Foreskin fibroblast (primary cell): ENCODE measurements at places on chromosomes 13 and 19.
A peak's percentile ranks its signal among the peaks of the same experiment; 100 is the strongest.

DNA sequence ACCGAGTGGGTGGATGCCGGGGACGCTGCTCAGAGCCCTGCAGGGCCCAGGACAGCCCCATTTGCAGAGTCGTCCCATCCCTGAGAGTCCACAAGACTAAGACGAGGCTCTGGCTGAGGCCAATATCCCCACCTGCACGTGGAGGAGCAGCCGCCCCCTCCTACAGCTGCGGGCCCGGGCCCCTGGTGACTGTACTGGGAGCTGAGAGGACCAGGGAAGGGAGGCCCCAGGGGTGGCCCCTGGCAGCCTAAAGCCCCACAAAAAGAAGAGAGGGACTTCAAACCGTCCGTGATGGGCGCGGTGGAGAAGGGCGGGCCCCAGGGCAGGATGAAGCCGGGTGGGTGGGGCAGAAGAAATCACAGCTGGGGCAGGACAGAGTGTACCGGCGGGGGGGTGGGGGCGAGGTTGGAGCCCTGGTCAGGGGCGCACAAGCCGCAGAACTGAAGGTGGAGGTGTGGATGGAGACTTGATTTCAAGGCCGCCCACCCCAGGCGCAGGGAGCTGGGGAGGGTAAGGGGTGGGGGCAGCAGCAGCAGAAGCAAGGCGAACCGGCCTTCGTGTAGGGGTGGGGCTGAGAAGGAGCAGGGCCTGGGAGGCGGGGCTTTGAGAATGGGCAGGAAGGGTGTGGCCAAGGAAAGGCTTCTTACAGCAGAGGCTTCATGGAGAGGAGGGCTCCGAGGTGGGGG, 12.9 kb downstream of the CFD start:
- DNase-seq = peak; percentile 22

- peak; percentile 62 for DNase-seq
Measured at GRCh38 chr19:13012690-13013608, 17.7 kb downstream of the NFIX start.

DNA sequence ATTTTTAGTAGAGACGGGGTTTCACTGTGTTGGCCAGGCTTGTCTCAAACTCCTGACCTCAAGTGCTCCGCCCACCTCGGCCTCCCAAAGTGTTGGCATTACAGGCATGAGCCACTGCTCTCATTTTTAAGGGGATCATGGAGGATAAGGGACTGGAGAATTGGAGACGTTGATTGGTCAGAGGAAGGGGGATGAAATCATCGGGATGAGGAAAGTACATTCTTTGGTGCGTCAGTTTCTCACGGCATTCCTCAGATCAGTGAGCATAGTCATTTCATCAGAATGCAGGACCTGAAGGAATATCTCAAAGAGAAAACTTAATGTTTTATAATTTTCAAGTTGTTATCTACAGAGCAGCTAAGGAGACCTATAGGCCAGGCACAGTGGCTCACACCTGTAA, 14.0 kb downstream of the ZNF114 start:
- peak; percentile 64 for DNase-seq

GRCh38 chr13:31046711-31047279, 114.3 kb downstream of the TEX26 start:
- peak; percentile 58 for DNase-seq

GRCh38 chr13:27043013-27043412, 128.6 kb downstream of the USP12 start:
- peak; percentile 98 for DNase-seq

- DNase-seq = no peak
Measured at GRCh38 chr19:13764821-13765394, 586 bp downstream of the MRI1 start.

DNA sequence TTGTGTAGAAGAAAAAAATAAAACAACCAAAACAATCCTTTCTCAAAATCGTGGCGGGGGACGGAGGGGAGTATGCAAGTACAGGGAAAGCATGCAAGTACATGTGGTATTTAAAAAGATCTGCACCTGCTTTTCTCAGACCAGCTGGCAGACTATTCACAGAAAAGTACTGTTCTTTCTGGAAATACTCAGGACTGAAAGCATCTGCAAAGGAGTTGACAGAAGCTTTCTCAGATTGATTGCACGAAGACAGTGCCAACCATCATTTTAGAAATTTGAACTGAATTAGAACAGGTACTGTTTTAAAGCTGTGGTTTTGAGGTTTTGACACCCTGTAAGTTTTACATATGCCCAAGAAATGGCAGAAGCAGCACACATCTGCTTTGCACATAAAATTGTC, 19.8 kb upstream of the PCDH8 start:
- DNase-seq = no peak

DNA sequence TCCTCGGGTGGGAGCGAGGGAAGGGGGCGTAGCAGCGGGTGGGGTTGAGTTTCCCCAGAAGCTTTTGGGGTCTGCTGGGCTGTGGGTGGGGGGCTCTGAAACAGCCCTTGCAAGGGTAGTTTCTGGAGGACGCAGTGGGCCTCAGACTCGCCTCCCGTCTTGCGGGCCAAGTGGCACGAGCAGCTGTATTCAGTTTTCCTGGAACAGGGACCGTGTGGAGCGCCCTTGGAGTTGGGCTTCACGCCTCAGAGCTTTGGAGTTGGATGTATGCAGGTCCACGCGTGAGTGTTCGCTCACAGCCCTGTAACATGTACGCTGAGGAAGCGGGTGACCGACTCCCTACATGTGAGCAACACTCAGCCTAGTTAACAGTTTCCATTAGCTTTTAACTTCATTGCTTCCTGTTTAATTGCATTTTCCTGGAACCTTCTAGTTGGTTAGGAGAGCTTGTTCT, 603 bp downstream of the TM9SF2 start:
- DNase-seq = no peak

- no peak for DNase-seq
Measured at GRCh38 chr13:113995051-113995601, 21.2 kb upstream of the C13orf46 start.

DNA sequence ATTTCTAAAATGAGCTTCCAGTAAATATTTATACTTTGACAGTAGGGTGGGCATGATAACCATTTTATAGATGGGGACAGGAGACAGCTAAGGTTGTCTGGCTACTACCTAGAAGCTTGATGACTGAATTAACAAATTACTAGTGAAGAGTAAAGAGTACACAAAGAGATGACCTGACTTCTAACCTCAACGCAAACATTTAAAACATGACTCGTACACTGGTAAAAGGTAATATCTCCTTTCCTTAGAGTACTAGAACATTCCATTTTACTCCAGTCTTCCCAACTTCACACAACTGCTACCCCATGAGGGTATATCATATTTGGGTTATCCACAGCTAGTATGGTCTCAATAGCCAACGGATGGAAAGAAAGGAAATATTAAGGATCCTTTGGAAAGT, 258.9 kb downstream of the FOXO1 start:
- DNase-seq = no peak

- no peak for DNase-seq
Measured at GRCh38 chr19:939439-939838, 13.6 kb downstream of the ARID3A start.

- no peak for DNase-seq
Measured at GRCh38 chr19:33286899-33287298, 15.4 kb downstream of the CEBPA start.

GRCh38 chr19:7069904-7070226, 362 bp downstream of the ZNF557 start:
- peak; percentile 4 for DNase-seq

- DNase-seq = no peak
Measured at GRCh38 chr19:38900202-38900629, 447 bp downstream of the NFKBIB start.
